ENCODE measurements at places on chromosomes 2 and 18.

DNA sequence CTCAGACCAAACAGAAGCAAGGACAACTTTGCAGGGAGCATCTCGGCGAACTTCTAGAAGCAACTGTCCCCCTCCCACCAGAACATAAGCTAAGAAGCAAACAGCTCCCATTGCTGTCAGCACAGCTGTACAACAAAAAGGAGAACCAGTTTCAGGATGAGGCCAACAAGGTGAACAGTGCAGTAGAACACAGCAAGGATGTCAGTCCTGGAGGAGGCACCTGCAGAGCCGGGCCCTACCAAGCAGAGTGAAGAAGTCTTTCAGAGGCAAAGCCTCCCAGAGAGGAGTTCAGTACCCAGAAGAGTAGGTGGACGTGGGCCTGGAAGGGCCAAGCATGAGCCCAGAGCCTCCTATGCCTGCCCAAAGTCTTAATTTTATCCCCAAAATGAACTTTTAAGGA lies 1.0 kb downstream of the PASK start:
- no peak for DNase-seq

- DNase-seq, result no peak
Observed at GRCh38 chr2:11524470-11524869, 9.4 kb upstream of the GREB1 start.

- peak; percentile 30 for DNase-seq
Observed at GRCh38 chr2:120771111-120771780, 35.6 kb downstream of the GLI2 start.

- no peak for DNase-seq
Observed at GRCh38 chr2:71813807-71814470, 333.7 kb downstream of the CYP26B1 start.

DNA sequence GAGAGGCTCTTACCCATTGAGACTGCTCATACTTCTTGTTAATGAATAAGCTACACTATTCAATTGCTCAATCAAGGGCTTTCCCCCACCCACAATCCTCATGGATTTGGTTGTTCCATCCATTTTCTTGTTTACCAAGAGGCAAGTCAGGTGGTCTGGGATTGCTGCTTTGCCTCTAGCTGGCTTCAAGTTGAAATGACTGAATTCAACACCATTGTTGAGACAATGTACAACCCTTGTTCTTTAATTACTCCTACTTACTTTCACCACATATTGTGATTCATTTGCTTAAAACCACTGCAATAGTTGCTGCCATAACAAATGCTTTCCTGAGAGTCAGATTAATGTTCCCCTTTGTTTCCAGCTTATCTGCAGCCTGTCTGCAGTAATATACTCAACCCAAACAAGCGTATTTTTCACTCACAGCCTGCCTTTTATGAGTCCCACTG lies 532.2 kb downstream of the RIT2 start:
- DNase-seq, result no peak

GRCh38 chr2:170006587-170007325 lies 171.2 kb upstream of the MYO3B start:
- DNase-seq, result no peak

- DNase-seq, result no peak
Observed at GRCh38 chr2:219437690-219438206, 3.1 kb downstream of the SPEG start.

DNA sequence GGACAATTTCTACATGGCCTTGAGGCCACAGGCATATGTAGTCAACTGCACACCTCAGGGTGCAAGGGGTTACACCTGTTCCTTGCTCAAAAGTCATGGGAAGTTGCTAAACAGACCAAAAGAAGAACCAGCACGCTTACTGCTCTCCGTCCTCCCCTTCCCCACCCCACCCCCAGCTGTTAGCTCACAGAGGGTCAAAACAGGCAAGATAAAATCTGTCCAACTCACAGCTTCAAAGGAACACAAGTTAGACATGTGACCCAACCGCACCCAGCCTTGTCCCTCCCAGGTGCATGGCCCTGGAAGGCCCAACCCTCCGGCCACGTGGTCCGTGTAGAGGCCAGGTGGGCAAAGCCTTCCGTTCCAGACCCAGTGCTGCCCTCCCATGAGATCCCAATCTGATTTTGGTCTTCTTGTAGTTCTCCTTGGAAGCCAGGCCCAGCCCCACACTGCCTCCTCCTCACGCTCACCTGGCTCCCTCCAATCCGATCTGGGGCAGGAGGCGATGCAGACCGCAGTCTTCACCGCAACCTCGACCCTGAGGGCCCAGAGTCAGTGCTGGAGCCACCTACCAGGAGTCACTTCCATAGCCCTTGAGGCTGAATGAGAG lies 14.5 kb upstream of the ASPRV1 start:
- DNase-seq, result no peak

DNA sequence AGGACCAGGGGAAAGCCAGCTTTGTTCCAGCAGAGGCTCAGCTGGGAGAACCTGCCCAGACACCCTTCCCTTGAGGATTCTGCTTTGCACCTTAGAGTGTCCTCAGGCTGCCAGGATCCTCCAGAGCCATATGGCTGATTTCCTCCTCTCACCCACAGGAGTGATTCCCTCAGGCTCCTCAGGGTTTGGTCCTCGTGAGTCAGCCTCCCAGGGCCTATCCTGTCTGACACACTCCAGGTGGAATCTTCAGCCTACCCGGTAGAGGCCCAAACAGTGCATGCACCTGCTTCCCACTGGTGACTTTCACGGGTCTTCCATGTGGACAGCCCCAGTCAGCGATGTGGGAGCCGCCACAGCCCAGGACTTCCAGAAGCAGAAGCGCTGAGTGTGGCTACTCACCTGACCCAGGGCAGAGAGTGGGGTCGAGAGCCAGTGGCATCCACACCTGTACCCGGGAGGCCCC lies 73.3 kb downstream of the TFCP2L1 start:
- DNase-seq, result no peak

DNA sequence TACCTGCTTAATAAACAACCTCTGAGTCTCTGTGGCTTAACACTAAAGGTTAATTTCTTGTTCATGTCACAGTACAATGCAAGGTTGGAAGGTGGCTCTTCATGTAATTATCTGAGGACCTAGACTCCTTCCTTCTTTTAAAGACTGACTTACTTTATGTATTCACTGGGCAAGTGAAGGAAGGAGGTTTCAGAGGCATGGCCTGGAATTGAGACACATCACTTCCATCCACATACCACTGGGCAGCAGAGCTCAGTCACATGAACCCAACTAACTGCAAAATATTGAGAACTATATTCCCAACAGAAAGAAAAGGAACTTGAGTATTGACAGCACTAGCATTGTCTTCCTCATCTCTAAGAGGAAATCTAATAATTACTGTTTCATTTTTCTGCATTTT lies 57.5 kb upstream of the FN1 start:
- no peak for DNase-seq

DNA sequence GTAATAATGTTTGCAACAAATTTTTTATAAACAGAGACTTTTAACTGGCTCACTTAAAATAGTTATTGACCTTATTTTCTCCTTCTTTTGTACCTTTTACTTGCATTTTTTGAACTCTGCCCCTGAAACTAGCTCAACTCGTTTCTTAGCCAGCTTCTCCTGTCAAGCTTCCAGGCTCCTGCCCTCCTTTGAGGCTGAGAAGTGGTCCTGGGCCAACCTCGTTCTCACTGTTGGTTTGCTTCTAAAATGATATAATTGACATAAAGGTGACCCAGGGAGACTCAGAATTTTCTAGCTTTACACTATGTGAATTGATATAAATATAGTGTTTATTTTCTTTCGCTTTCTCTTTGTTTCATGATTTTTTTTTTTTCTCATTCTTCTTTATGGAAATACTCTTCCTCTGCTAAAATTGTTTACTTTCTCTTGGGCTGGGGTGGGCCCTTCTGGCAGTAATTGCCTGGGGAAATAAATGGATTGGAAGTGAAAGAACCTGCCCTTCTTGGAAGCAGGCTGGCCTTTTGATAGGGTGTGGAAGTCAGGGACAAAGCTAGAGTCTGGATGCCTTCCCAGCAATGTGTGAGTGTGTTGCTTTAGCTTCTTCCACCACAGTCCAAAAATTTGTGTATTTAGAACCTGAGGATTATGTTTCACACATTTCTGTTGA lies 30.7 kb downstream of the GPD2 start:
- DNase-seq, result no peak

DNA sequence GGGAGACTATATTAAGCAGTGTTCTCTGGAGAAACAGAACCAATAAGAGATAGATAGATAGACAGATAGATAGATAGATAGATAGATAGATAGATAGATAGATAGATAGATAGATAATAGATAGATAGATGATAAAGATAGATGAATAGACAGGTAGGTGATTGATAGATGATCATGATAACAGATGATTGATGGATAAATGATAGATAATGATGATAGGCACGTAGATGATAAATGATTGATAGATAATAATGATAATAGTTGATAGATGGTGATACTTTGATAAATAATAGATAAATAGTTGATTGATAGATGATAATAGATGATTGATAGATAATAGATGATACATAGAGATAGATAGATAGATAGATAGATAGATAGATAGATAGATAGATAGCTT lies 48.5 kb downstream of the BOD1L2 start:
- no peak for DNase-seq

DNA sequence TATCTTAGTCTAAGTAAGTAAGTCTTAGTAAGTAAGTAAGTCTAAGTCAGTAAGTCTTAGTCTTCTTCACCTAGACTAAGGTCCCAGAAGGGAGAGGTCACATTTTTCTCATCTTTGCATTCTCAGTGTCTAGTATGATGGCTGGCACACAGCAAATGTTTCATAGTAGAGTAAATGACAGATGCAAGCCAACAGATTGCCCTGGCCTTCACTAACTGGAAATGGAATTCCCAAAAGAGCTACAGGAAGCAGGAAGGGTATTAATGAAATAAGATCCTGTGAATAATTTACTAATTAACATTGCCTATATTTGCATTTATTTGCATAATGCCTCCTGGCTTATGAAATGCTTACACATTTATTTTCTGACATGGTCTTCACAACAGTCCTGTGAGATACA lies 221.6 kb downstream of the RAD51AP2 start:
- DNase-seq, result no peak

- DNase-seq, result no peak
Observed at GRCh38 chr18:10295751-10296150, 158.7 kb upstream of the APCDD1 start.

DNA sequence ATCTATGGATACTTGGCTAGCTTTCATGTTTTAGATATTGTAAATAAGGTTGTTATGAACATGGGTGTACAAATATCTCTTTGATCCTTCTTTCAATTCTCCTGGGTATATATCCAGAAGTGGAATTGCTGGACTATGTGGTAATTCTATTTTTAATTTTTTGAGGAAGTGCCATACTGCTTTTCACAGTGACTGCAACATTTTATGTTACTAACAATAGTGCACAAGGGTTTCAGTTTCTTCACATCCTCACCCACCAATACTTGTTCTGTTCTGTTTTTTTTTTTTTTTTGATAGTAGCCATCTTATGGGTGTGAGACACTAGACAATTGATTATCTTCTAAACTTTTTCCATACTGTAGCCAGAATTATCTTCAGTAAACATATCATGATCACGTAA lies 17.3 kb upstream of the NEUROD1 start:
- DNase-seq, result no peak

GRCh38 chr18:60555625-60556024 lies 183.1 kb upstream of the MC4R start:
- DNase-seq, result no peak

- DNase-seq, result no peak
Observed at GRCh38 chr2:86372641-86373502, 35.4 kb upstream of the REEP1 start.

GRCh38 chr2:65565681-65566080 lies 133.3 kb upstream of the SPRED2 start:
- no peak for DNase-seq

DNA sequence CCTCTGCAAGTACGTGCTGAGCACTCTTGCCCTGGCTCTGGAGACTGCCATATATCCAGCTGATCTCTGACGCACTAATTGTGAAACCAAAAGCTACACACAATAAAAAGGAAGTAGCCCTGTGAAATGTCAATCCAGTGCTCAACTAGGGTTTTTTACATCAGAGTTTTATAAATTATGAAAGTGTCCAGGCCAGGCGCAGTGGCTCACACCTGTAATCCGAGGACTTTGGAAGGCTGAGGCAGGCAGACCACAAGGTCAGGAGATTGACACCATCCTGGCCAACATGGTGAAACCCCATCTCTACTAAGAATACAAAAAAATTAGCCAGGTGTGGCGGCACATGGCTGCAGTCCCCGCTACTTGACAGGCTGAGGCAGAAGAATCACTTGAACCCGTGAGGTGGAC lies 24.5 kb upstream of the PEX13 start:
- peak; percentile 63 for DNase-seq

DNA sequence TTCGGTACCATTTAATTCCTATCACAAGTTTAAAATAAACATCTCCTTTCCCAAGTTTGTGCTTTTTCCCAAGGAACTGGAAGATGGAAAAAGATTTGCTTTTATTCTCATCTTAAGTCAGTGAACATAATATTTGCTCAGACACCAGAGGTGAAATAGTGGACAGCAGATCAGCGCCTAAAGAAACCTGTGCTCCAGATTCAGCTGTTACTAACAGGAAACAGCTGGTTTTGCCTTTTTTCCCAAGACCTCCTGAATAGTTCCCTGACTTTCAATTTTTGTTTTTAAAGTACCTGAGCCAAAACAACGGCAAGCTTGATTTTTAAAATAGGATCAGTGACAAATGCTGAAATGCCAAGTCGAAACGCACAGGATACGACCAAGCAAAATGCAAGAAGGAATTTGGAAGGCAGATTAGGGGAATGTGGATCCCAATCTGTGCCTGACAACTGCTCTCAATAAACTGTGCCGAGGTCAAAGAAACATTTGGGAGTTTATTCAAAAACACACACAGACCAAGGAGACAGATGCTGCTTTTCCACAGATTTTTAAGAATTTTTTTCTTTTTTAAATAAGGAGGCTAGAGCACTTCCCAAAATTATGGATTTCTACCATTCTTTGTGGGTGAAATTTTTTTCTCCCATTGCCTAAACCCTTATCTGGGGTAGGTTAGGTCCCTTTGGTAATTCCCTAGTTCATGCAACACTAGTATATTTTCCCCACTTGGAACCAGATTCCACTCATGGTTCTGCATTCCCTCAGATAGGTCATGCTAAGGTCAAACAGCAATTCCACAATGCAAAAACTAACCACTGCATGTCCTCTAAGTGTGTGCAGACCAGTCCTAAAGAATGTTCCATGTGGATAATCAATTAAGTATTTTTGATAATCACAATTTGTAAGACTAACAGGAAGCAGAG lies 121.5 kb upstream of the PDE1A start:
- DNase-seq, result no peak

DNA sequence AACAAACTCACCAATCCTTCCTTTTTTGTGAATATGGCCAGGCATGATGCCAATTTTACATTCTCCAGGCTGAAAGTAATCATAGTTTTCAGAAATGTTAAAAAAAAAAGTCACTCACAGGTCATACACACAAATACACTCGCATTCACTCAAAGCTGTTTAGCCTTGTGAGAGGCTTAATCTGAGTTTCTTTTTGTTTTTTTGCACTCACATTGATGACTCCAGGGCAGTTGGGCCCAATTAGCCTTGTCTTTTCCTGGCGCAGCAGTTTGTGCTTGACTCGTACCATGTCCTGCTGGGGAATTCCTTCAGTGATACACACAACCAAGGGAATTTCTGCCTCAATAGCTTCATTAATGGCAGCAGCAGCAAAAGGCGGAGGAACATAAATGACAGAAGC lies 18.0 kb downstream of the SUCLG1 start:
- DNase-seq, result no peak
